ENCODE measurements at places on chromosomes 7 and 10. TPM values are rescaled to one million over a fixed set of nuclear protein-coding genes. Genes with fewer than 3 reads are reported as not detected.

The CNPY1 gene
- polyA plus RNA-seq: not detected

- no peak for DNase-seq
- no peak overlapping the region for H3K4me3 ChIP-seq
- H3K27ac ChIP-seq: no peak overlapping the region
- no peaks in the 10 kb centered on the region for H3K27me3 ChIP-seq
- no peaks in the 10 kb centered on the region for H3K36me3 ChIP-seq
- H3K4me1 ChIP-seq: peaks cover 60% of the 10 kb centered on the region
Measured at GRCh38 chr10:7486528-7486927, 75.7 kb upstream of the SFMBT2 start.

The ADCY1 gene
- 0.01 TPM for polyA plus RNA-seq

The PPP1R9A gene
- polyA plus RNA-seq: not detected

DNA sequence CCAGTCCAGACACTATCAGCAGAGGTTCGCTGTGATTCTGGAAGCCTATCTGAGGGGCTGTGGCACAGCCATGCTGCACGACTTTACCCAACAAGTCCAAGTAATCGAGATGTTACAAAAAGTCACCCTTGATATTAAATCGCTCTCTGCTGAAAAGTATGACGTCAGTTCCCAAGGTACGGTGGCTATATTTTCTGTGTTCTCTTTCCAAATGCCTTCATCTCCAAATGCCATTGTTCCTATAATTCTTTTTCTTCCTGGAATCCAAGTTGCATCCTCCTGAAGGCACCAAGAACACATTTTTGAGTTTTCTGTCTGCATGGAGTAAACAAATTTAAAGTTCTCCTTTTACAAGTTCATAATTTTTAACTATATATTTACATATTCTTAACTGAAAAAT is 7.7 kb downstream of the PIK3CG start:
- no peak overlapping the region for H3K27ac ChIP-seq
- peaks cover 48% of the 10 kb centered on the region for H3K4me1 ChIP-seq
- no peaks in the 10 kb centered on the region for H3K27me3 ChIP-seq

GRCh38 chr7:50661345-50662040 is 96.3 kb upstream of the DDC start:
- no peaks in the 10 kb centered on the region for H3K36me3 ChIP-seq
- H3K4me3 ChIP-seq: peak overlapping the region; percentile 17
- peaks cover 54% of the 10 kb centered on the region for H3K4me1 ChIP-seq
- DNase-seq: no peak
- no peaks in the 10 kb centered on the region for H3K27me3 ChIP-seq

GRCh38 chr10:132302421-132303310 is 5.1 kb downstream of the STK32C start:
- no peak for DNase-seq
- H3K4me3 ChIP-seq: no peak overlapping the region
- H3K27ac ChIP-seq: no peak overlapping the region
- H3K36me3 ChIP-seq: no peaks in the 10 kb centered on the region
- no peaks in the 10 kb centered on the region for H3K27me3 ChIP-seq

The IGFBP1 gene
- not detected for polyA plus RNA-seq

The SFMBT2 gene
- 8.1 TPM for polyA plus RNA-seq

DNA sequence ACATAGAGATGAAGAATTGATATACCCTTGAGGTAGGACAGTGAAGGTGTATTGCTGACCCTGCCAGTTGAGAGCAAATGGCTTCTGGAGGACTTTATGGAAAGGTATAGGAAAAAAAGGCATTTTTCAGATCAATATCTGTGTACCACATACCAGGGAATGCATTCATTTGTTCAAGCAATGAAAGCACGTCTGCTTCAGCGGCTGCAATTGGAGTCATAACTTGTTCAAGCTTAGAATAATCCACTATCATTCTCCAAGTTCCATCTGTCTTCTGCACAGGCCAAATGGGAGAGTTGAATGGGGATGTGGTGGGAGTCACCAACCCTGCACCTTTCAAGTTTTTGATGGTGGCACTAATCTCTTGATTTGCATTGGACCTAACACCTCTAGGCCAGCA is 249.6 kb upstream of the PTER start:
- H3K36me3 ChIP-seq: no peaks in the 10 kb centered on the region
- H3K27ac ChIP-seq: no peak overlapping the region
- no peak overlapping the region for H3K4me3 ChIP-seq
- DNase-seq: no peak
- H3K4me1 ChIP-seq: no peaks in the 10 kb centered on the region

DNA sequence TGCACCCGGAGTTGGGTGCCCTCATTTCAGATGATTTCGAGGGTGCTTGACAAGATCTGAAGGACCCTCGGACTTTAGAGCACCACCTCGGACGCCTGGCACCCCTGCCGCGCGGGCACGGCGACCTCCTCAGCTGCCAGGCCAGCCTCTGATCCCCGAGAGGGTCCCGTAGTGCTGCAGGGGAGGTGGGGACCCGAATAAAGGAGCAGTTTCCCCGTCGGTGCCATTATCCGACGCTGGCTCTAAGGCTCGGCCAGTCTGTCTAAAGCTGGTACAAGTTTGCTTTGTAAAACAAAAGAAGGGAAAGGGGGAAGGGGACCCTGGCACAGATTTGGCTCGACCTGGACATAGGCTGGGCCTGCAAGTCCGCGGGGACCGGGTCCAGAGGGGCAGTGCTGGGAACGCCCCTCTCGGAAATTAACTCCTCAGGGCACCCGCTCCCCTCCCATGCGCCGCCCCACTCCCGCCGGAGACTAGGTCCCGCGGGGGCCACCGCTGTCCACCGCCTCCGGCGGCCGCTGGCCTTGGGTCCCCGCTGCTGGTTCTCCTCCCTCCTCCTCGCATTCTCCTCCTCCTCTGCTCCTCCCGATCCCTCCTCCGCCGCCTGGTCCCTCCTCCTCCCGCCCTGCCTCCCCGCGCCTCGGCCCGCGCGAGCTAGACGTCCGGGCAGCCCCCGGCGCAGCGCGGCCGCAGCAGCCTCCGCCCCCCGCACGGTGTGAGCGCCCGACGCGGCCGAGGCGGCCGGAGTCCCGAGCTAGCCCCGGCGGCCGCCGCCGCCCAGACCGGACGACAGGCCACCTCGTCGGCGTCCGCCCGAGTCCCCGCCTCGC is at the start of gene EGFR:
Gene EGFR, plus strand, starts transcription at position 657 of the 830 bp plus-strand sequence. CDS start 261 bp downstream, outside the sequence.
- DNase-seq: no peak
- H3K27ac ChIP-seq: no peak within 1 kb of the TSS
- H3K4me1 ChIP-seq: no peaks in the 10 kb centered on the region
- H3K27me3 ChIP-seq: peaks cover 7% of the 10 kb centered on the region
- no peak within 1 kb of the TSS for H3K4me3 ChIP-seq

DNA sequence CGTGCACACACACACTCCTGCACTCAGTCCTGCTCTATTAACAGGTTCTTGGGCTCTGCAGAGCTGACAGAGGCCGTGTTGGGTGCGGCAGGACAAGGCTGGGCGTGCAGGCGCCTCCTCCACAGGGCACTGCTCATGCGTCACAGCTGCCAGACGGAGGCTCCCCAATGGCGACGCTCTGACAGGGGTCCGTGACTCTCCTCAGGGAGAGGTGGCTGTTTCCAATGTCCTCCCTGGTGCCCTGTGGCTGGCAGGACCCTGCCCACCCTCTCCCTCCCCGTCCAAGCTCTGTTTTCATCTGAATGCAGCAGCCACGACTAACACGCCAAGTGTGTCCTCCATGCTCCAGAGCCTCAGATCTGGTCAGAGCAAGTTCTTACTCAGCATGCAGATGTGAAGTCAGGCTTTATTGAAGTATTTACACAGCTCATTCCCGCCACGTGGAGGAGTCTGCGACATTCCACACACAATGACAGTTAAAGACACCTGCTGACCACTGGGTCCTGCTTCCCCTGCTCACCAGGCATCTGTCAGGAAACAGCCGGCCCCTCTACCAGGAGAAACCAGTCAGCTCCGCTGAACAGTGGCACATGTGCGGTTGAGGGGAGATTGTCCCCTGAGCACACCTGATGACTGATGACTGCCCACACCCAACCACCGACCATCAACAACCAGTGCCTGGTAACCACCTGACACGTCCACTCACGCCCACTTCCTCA is 116.7 kb downstream of the VIPR2 start:
- H3K4me1 ChIP-seq: no peaks in the 10 kb centered on the region
- no peaks in the 10 kb centered on the region for H3K27me3 ChIP-seq
- no peak for DNase-seq
- no peak overlapping the region for H3K4me3 ChIP-seq

DNA sequence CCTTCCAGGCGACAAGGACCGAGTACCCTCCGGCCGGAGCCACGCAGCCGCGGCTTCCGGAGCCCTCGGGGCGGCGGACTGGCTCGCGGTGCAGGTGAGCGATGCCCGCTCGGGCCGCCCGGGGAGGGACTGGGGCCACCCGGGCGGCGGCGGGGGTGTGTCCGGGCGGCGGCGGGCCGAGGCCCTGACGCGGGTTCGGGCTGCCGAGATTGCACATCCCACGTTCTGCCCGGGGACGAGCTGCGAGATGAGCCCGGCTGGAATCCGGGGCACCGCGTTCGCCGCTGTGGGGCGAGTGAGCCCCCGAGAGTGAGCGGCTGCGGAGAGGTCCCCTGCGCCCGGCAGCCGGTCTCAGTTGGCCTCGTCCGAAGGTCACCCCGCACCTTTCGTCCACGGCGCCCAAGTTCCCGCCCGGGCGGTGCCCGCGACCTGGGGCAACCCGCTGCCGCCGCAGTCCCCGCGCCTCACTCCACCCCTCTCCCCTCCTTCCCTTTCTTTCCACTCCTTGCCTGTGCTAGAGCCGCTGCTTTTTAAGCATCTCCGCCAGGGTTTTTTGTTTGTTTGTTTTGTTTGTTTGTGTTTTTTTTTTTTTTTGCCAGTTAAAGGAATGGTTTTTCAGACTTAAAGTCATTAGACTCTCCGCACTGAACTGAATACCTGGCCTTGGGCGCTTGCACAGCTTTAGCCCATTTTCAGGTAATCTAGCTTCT is 515 bp downstream of the RALA start:
- H3K4me3 ChIP-seq: peak overlapping the region; percentile 77
- H3K36me3 ChIP-seq: no peaks in the 10 kb centered on the region
- no peaks in the 10 kb centered on the region for H3K27me3 ChIP-seq
- H3K4me1 ChIP-seq: peaks cover 22% of the 10 kb centered on the region
- peak overlapping the region; percentile 82 for H3K27ac ChIP-seq
- no peak for DNase-seq

DNA sequence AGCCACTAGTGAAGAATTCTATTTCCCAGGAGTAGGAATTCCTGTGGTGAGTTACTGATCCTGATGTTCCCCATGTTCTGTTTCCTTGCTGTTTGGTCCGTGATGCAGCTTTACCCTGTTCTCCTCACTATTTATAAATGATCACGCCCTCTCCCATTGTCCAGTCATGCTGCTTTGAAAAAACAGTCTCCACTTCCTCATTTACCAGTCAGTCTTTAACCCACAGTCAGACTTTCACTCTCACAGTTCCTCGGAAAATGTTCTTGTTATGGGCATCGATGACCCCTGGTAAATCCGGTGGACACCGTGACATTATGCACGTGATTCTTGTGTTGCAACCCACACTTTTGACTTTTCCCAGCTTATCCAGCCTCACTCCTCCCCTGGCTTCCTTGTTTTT is 14.4 kb downstream of the SCIN start:
- H3K4me3 ChIP-seq: no peak overlapping the region
- H3K36me3 ChIP-seq: no peaks in the 10 kb centered on the region
- no peak for DNase-seq
- H3K27ac ChIP-seq: no peak overlapping the region

GRCh38 chr10:26755443-26755903 is 58.0 kb downstream of the PDSS1 start:
- H3K27me3 ChIP-seq: no peaks in the 10 kb centered on the region
- no peak for DNase-seq
- no peak overlapping the region for H3K27ac ChIP-seq
- H3K36me3 ChIP-seq: no peaks in the 10 kb centered on the region
- no peak overlapping the region for H3K4me3 ChIP-seq
- H3K4me1 ChIP-seq: no peaks in the 10 kb centered on the region

- no peak overlapping the region for H3K4me3 ChIP-seq
- H3K27ac ChIP-seq: no peak overlapping the region
- H3K27me3 ChIP-seq: no peaks in the 10 kb centered on the region
- peaks cover 30% of the 10 kb centered on the region for H3K4me1 ChIP-seq
Measured at GRCh38 chr10:50605269-50605950, 18.3 kb downstream of the SGMS1 start.

The NKX6-2 gene
- 0.80 TPM for polyA plus RNA-seq

The RHOBTB1 gene
- not detected for polyA plus RNA-seq

DNA sequence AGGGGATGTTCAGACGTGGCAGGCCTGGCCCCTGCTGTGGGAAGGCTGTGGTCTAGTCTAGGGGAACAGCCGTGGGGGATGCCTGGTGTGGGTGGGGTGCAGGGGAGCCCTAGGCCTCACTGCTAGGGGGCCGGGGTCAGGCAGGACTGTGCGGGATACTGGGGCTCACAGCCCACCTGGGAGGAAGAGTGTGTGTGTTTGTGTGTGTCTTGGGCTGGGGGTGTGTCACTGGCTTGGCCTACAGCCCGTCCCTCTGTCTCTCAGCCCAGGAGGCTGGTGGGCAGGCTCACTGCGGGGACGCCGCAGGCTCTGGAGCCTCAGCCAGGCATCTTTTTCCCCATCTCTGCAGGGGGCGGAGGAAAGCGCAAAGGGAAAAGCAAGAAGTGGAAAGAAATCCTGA is 118.8 kb downstream of the GRK5 start:
- no peak overlapping the region for H3K4me3 ChIP-seq
- no peak overlapping the region for H3K27ac ChIP-seq
- H3K36me3 ChIP-seq: no peaks in the 10 kb centered on the region
- H3K27me3 ChIP-seq: no peaks in the 10 kb centered on the region

The GIMAP4 gene
- 762 TPM for polyA plus RNA-seq

DNA sequence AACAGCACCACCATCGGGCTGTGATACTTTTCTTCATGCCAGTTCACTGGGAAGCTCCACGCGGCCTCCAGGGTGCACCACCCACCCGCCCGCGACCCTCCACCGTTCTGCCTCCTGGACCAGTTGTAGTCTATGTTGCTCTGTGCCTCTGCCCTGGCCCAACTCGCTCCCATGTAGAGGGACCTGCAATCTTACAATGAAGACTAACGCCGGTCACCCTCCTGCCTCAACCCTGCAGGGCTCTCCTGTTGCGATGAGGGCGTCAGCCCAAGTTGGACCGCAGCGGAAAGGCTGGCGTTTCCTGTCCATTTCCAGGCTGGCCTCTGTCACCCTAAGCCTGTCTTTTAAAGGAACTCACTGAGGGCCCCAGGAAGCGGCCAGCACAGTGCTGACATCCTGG is 34.9 kb downstream of the IL15RA start:
- no peak for DNase-seq
- H3K27ac ChIP-seq: no peak overlapping the region
- no peaks in the 10 kb centered on the region for H3K27me3 ChIP-seq
- no peaks in the 10 kb centered on the region for H3K4me1 ChIP-seq
- no peaks in the 10 kb centered on the region for H3K36me3 ChIP-seq

DNA sequence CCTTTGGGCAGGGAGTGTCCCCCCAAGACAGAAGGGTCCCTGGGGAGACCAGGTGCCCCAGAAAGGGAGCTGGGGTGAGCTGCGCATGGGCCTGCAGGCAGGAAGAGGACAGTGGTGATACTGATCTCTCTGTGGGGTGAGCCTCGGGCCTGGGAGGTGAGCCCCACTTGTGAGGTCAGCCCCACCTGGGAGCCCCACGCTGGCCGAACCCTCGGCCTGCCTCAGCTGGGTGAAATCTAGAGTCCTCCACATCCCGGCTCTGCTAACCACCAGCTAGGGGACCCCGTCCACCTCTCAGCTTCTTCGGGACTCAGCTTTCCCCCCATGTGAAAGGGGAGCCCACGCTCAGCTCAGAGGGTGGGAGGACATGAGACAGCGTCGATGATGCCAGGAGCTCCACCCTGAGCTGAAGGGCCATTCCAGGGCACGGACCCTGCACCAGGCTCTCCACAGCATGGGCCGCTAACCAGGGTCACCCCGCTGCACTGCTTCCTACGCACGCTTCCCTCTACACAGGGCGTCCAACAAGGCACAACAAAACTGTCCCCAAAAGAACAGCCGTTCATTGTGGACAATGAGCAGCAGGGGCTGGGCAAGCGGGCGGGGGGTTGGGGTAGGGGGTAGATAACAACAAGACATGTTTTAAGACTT is 48.7 kb downstream of the CAMK2B start:
- no peaks in the 10 kb centered on the region for H3K27me3 ChIP-seq
- no peak overlapping the region for H3K4me3 ChIP-seq
- H3K4me1 ChIP-seq: no peaks in the 10 kb centered on the region
- no peak for DNase-seq
